ENCODE measurements at places on chromosomes 6 and 20.

DNA sequence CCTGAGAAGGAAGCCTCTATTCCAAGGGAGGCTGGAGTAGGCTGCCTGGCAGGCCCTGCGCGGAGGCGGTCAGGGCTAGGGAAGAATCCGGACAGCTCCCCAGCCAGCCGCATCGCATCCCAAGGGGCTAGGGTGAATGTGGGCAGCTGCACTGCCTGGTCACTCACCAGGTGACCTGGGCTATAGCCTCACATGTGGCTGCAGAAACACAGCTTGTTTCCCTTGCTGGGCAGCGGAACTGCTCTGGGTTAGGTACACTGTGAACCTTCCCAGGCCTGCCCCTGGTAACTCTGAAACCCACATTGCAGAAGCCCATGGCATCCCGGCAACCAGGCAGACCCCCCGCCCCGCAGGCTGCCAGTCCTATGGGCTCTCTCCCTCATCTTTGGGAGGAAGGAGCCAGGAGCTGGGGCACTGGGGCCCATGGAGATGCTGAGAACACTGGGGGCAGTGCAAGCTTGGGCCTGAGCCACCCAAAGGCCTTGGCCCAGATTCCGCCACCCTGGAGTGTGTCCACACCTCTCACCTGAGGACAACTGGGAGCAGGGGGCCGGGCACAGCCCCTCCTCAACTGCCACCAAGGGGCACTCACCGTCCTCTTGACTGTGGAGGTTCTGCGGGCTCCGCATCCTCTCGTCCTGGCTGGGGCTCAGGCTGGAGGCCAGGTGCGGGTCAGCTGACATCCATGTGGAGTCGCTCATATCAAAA lies 111.0 kb downstream of the NOL4L start:
- DNase-seq: no peak

GRCh38 chr20:46999801-47000465 lies 105.3 kb downstream of the EYA2 start:
- no peak for DNase-seq

DNA sequence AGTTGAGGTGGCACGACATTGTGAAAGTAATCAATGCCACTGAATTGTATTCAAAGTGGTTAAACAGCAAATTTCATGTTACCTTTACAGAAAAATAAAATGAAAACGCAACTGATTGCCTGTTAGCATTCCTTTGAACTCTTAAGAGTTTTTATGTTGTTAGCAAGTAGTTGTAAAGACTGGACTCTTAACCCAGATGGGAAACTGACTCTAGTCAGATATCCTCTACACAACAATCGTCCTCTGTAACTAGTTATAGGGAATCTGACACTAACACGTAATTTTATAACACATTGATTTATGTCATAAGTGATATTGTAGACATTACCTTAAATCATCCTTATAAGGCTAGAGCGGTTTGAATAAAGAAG lies 3.0 kb upstream of the FBXO9 start:
- DNase-seq: no peak

- no peak for DNase-seq
Observed at GRCh38 chr6:85412911-85413430, 36.9 kb upstream of the NT5E start.

- DNase-seq: no peak
Observed at GRCh38 chr6:36777801-36778200, 61.4 kb downstream of the CPNE5 start.

DNA sequence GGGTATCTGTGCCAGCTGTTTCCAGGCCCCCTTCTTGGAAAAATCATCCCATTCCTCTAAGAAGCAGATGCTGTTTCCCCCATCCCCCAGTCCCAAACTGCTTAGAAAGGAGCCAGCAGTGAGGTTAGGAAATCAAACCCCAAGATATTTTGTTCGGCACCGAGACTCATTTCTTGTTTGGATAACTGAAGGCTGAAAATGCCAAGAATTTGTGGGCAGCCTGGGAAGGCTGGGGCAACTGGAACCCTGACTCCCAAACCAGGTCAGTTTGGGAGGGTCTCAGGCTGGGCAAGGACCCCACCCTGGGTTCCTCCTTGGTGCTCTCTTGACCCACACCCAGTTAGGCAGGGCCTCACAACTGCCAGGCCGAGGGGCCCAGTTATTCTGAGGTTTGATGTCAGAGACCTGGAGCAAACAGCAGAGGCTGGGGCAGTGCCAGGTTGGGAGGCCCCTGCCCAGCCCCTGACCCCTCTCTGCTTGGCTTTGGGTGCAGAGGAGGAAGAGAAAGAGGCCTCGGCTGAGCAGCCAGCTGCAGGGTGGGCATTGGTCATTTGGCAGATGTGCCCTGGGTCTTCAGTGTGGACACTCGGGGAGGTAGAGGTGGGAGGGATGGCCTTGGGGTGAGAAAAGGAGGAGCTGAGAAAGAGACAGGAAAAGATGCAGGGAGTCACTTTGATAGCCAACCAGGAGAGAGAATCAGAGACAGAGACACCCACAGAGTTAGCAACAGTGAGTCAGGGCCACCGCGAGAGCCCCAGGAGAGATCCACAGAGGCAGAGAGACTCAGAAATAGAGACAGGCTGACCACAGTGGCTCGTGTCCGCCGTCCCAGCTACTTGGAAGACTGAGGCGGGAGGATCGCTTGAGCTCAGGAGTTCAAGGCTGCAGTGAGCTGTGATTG lies 5.0 kb downstream of the ANGPT4 start:
- no peak for DNase-seq

- DNase-seq: no peak
Observed at GRCh38 chr20:46618316-46619100, 32.8 kb downstream of the SLC13A3 start.

- DNase-seq: no peak
Observed at GRCh38 chr20:61631751-61632150, 379.7 kb downstream of the CDH4 start.

DNA sequence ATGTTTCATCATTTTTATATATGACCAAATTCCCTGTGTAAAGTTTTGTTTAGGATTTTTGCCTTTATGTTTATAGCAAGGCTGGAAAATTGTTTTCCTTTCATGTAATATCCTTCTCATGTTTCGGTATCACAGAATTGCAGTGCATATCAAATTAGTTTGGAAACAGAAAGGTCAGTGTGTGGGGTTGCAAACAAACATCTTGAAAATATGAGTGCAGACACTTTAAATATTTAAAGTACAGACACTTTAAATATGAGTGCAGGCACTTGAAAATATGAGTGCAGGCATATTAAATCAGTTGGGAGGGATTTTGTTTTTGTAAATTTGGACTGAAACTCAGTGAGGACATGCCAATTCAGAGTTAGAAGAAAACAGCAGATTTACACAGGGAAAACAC lies 6.5 kb downstream of the SLPI start:
- DNase-seq: no peak

DNA sequence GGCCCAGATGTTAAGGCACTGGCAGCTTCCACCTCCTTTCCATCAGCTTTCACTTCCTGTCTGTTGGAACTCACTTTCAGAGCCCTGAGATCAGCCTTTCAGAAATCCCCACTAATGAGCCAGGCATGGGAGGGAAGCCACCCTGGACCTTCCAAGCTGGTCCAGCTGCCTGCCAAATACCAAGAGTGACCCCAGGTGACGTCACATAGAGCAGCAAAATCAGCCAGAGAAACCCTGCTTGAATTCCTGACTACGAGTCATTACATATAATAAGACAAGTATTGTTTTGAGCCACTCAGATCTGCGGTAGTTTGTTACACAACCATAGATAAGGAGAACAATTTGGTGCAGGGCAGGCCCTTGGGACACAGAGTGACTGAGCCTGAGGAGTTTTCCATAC lies 556.0 kb upstream of the JAG1 start:
- DNase-seq: no peak
